Testis (tissue), 5 donors: ENCODE measurements at places on chromosomes 3 and 15.

- no peak for DNase-seq
Observed at GRCh38 chr3:15345066-15345607, 12.8 kb upstream of the SH3BP5 start.

DNA sequence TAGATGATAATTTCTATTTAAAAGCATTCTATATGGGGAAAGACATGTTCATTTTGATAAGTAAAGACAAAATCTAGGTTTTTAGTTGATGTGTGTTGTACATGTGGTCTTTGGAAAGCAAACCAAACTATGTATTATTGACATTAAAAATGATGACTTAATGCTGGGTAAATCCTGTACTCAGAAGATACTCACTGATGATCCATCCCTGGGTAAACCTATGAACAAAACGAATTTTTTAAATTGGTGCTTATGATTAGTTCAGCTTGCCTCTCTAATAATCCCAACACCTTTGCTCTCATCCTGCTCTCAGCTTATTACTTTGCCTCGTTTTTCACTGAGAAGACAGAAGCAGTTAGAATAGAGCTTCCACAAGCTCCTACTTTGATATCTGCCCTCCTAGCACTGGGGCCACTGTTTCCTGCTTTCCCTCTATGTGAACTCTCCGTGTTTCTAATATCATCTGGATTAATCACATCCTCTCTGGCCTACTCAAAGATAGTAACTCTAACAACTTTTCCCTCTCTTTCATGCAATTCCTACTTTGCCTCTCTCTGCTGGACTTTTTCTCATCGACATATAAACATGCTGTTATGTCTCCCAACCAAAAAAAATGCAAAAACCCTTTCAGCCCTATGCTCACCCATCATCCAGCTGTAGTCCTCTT lies 29.3 kb downstream of the RARRES1 start:
- no peak for DNase-seq

GRCh38 chr15:31605467-31605931 lies 278.9 kb downstream of the KLF13 start:
- DNase-seq: peak; percentile 18

DNA sequence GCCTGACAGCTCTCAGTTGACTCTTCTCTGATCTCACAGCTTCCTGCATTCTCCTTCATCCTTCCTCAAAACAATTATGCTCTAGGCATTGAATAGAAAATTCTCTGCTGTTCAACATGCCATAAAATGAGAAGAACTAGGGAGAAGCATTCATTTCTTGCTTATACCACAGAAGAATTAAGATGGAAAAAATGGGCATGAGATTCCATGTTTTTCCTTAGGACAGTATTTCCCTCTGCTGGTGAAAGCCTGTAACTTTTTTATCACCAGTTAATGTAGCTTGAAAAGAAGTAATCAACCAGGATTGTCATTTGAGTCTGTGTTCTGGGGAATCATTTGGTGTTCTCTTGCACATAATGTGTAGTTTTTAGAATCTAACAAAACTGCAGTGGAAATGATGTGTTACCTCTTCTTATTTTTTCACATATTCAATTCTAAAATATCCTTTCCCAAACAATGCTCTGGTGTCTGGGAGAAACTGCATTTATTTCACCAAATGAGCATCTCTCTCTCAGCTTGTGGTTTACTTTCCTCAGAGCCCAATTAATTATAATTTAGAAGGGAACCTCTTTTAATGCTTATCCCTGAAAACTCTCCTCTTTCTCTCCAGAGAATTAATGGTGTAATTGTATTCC lies 92.8 kb upstream of the DCBLD2 start:
- no peak for DNase-seq

GRCh38 chr3:153070511-153070868 lies 91.5 kb upstream of the RAP2B start:
- no peak for DNase-seq

DNA sequence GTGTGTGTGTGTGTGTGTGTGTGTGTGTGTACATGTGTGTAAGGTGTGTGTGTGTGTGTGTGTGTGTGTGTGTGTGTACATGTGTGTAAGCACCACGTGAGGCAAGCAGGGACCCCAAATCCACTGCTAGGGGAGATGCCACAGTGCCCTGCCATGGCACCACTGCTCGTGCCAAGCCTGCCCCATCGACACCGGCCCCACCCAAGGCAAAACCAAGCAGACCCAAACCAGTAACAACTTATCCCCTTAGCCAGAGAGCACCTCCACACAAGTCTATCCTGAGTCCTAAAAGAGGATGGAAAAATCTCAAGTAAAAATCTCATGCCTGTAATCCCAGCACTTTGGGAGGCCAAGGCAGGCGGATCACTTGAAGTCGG lies 45.1 kb downstream of the BDH1 start:
- DNase-seq: no peak

DNA sequence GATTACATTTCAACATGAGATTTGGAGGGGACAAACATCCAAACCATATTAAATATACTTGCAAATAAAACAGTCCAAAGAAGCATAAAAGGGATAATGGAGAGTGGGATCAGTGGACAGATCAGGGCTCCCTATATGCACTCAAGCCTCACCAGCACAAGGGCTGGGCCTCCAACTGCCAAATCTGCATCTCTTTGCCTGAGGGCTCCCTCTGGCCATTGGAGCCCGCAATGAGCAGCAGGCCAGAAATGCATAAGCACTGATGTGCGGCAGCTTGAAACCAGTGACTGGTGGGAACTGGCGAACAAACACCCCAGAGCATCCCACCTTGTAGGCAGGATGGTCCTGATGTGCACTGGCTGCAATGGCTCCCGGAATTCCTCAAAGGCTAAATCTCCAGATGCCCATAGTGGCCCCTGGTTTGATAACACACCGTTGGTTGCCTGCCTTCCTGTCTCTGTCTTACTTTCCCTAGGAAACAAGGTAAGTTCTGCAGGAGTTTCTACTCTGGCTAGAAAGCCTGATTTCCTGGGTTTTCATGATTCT lies 55.9 kb upstream of the POMGNT2 start:
- DNase-seq: no peak

DNA sequence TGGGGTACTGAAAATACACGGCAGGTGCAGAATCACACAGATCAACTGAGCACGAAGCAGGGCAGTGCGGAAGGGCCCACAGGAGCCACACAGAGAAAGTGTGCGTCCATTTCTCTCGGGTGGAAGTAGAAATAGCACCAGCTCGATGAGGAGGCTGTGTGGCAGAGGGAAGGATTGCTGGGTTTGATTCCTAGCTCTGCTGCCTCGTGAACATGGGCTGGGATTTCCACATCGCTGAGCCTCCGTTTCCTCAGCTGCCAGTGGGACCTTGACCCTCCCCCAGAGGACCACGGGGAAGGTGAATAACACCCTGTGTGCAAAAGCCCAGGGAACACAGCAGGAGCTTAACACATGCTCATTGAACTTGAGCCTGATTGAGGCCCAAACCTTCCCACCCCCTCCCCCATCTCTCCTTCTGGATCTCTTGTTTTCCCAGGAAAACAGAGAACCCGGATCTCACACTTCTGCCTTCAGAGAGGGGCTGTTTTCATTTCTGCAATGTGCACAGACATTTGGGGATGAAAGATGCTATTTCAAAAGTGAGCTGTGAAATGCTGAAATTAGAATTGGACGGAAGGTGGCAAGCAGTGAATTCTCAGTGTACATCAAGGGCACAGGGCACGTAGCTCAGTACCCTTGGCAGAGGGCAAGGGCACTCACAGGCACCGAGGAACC lies 38.4 kb downstream of the ABTB1 start:
- DNase-seq: no peak

GRCh38 chr15:27223179-27223578 lies 252.2 kb downstream of the GABRG3 start:
- DNase-seq: no peak

GRCh38 chr3:158747417-158747816 lies 15.2 kb upstream of the RARRES1 start:
- DNase-seq: no peak

GRCh38 chr3:183131735-183132134 lies 30.8 kb downstream of the LAMP3 start:
- DNase-seq: no peak

- peak; percentile 78 for DNase-seq
Observed at GRCh38 chr3:151838574-151839312, 24.8 kb downstream of the AADAC start.

DNA sequence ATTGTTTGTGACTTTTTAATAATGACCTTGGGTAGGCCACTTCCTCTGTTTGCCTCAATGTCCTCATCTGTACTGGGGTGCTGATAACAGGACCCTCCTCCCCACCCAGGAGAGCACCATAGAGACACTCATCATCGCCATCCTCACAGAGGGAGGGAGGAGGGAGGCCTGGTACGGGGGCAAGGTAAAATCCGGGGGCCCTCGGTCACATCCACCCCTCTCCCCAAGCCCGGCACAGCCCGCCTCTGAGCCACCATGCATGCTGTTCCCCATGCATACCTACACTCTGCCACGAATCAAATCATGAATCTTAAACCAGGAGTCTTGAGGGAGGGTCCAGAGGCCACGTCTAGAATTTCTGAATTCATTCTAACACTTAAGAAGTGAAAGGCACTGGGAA lies 74.9 kb upstream of the IQSEC1 start:
- DNase-seq: no peak

- no peak for DNase-seq
Observed at GRCh38 chr3:156710429-156710828, 36.0 kb downstream of the TIPARP start.
